ENCODE measurements at places on chromosomes 3 and 15. TPM values are rescaled to one million over a fixed set of nuclear protein-coding genes. Genes with fewer than 3 reads are reported as not detected.

TMF1 gene
- 41.6 TPM for total RNA-seq

ACKR2 gene
- total RNA-seq: 0.16 TPM

CNTN6 gene
- total RNA-seq: 4.7 TPM

CCR9 gene
- total RNA-seq: 0.16 TPM

CERS3 gene
- total RNA-seq: 1.1 TPM

CTXN2 gene
- 0.16 TPM for total RNA-seq

ARL6IP5 gene
- total RNA-seq: 63.5 TPM

SLC2A2 gene
- not detected for total RNA-seq

TEX9 gene
- total RNA-seq: 23.2 TPM

- no peak for DNase-seq
Observed at GRCh38 chr3:188943591-188943990, 228.2 kb upstream of the TPRG1 start.

DNA sequence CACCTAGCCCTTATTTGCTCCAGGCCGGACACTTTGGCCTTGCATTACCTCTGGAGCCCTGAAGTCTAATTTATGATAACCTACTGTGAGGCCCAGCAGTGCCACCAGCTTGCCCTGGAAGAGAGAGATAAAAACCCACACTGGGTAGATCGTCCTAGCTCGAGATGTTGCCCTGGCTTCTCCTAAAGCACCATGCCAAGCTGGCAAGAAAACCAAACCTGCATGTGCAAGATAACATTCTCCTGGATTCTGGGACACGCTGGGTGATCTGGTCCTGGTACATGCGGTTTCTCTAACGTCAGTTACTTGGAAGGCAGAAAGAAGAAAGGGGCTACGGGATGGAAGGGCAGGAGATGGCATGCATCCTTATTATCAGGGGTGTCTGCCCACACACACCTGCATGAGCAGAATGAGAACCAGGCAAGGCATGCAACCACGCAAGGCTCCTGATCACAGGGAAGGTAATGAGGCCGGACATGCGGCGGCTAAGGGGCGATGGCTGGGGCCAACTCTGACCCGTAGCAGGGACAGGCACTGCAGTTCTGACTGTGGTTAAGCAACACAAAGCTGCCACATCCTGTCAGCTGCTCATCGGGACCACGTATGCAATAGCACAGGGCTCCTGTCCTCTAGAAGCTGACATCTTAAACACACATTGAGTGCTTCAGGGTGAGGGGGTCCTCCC lies 73.0 kb downstream of the OXNAD1 start:
- DNase-seq: no peak

- DNase-seq: no peak
Observed at GRCh38 chr3:133837487-133838295, 32.1 kb downstream of the SRPRB start.

GRCh38 chr15:75578173-75578947 lies 755 bp downstream of the PTPN9 start:
- no peak for DNase-seq

GRCh38 chr15:74155766-74156417 lies 17.6 kb upstream of the ISLR start:
- DNase-seq: no peak

- no peak for DNase-seq
Observed at GRCh38 chr3:72262736-72263135, 477.8 kb upstream of the PROK2 start.

DNA sequence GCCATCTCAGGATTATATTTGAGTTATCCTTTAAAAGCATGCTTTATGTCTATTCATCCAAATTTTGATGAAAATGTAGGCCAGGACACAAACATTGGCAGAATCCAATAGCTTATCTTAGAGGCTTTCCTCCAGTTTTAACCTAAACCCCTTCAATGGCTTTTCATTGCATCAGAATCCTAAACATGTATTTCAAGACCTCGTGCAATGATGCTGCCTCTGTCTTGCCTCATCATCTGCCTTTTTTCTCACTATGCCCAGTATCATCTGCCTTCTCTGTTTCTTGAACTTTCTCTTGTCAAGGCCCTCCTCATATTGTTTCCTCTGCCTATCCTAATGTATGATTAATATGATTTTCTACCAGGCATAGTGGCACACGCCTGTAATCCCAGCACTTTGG lies 76.1 kb upstream of the MAP4 start:
- no peak for DNase-seq

- no peak for DNase-seq
Observed at GRCh38 chr15:28182731-28183130, 83.6 kb upstream of the OCA2 start.

- DNase-seq: no peak
Observed at GRCh38 chr3:154844863-154845262, 235.3 kb upstream of the MME start.

DNA sequence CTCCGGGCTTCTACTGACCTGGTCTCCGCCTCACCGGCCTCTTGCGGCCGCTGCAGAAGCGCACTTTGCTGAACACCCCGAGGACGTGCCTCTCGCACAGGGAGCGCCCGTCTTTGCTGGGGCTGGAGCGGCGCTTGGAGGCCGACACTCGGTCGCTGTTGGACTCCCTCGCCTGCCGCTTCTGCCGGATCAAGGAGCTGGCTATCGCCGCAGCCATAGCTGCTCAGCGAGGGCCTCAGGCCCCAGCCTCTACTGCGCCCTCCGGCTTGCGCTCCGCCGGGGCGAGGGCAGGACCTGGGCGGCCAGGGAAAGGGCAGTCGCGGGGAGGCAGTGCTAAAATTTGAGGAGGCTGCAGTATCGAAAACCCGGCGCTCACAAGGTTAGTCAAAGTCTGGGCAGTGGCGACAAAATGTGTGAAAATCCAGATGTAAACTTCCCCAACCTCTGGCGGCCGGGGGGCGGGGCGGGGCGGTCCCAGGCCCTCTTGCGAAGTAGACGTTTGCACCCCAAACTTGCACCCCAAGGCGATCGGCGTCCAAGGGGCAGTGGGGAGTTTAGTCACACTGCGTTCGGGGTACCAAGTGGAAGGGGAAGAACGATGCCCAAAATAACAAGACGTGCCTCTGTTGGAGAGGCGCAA lies 319.2 kb downstream of the FGF12 start:
- peak; percentile 31 for DNase-seq

DNA sequence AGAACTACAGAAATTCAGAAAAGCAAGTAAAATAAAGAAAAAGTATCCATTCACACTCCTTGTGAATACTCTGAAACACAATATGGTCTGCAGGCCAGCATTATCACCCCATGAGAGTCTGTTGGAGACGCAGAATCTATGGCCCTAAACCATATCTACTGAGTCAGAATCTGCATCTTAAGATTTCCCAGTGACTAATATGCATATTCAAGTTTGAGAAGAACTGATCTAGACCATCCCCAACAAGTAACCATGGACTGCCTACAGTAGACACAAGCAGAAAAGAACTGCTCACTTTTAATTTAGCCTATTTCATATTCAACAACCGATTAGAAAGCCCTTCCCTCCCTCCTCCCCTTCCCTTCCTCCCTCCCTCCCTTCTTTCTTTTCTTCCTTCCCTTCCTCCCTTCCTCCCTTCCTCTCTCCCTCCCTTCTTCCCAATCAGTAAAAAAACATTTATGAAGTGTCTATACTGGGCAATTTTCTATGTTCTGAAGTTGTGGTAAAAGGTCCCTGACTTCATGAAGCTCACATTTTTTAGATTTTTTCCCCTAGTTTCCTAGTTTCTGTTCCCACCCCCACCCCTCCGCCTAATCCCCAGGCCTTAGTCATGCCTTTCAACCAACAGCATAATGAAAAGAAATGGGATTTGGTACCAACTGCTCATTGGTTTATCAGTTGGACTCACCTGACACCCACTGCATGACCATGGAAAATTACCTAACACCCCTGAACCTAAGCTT lies 125.2 kb downstream of the CNTN3 start:
- DNase-seq: no peak

DNA sequence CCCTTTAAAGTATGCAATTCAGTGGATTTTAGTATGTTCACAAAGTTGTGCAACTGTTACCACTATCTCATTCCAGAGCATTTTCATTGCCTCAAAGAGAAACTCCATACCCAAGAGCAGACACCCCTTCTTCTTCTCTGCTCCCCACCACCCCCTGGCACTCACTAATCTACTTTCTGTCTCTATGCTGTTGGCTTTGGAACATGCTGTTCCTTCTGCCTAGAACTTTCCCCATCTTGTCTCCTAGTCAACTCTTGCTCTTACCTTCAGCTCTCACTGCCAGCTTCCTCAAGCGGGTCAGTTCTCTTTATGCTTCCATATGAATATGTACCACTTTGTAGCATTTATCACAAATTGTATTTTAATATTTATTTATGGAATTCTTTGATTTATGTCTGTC lies 50.1 kb downstream of the TYRO3 start:
- DNase-seq: no peak

DNA sequence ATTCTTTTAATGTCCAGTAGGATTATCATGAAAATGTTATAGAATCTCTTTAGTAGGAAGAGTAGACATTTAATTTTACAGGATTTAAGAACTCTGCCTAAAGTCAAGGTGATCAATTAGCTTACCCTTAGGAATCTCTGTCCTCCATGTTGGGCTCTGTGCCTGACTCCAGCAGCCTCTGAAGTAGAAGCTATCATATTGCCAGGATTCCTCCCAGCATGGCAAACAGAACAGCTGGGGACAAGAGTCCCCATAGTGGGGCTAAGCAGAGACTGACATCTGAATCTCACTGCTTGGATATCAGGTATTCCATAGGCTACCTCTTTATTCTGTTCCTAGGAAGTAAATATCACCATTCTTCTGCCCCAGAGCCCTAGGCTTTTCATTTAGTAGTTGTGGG lies 1.5 kb downstream of the SLC15A2 start:
- DNase-seq: no peak

GRCh38 chr3:182327196-182327681 lies 466.1 kb upstream of the ATP11B start:
- no peak for DNase-seq

GRCh38 chr3:129657261-129658046 lies 51.0 kb upstream of the PLXND1 start:
- DNase-seq: no peak
